ENCODE measurements at places on chromosomes 2 and 18.

- DNase-seq: no peak
Observed at GRCh38 chr2:214679736-214680135, 129.7 kb downstream of the BARD1 start.

DNA sequence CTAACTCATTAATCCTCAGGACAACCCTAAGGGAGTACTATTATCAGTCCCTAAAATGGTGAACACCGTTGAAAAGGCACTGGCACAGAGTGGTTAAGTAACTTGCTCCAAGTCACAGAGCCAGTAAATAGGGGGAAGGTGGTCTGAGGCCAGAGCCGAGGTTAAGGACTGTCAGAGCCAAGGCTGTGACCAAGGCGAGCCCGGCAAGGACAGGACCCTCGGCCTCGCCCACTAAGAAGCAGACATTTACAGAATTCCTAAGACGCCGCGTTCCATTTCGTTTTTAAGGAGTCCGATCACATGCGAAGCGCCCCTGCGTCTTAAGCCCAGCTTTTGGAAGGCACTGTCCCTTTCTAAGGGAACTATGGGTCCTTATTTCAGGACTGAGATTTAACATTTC, 1.1 kb downstream of the PDIA6 start:
- DNase-seq: no peak

- no peak for DNase-seq
Observed at GRCh38 chr2:29589440-29590103, 331.8 kb downstream of the ALK start.

DNA sequence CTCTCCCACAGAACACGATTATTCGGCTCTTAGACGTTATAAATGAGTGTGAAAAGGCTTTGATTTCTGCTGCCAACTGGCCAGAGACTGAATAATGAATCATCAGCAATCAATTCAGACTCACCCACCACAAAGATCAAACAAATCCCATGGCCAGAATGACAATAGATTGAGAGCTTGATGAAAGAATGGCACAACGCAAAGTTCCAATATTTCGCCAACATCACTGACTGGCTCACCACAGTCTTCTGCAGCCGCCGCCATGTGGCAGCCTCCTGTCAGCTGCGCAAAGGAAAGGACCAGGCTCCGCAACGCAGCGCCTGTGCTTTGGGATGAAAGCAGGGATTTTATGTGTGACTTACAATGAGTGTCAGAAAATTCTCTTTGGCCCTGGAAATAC, 104.4 kb upstream of the SOX11 start:
- DNase-seq: no peak

DNA sequence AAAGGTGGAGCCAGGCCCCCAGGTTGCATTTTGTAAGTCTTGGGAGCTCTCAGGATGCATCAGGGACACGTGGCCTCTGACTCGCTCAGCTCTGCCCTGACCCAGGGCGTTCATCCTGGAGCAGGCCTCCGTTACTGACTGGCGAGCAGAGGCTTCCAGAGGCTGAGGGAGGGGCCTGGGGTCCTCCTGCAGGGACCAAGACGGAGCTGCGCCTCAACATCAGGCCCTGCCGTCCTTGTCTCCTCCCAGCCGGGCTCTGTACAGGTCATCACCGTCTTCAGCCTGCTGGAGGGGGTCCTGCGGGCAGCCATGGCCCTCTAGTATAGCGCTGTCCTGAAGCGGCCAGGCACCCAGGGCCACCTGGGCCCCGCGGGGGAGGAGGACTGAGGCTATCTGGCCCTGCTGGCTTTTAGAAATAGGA, 10.2 kb upstream of the ALPP start:
- DNase-seq: no peak

DNA sequence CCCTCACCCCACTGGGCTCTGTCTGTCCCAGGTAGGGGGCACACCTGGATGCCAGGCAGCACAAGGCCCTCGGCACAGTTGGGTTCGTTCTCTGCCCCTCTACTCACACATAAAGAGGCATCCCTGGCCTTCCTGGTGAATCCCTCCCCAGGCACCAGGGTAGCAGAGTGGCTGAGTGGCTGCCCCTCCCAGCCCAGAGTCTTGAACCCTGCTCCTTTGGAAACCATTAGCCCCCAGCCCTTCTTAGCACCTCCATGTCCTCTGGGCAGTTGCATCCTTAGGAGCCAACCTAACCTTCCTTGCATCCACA, 2.0 kb downstream of the GPC1 start:
- no peak for DNase-seq

DNA sequence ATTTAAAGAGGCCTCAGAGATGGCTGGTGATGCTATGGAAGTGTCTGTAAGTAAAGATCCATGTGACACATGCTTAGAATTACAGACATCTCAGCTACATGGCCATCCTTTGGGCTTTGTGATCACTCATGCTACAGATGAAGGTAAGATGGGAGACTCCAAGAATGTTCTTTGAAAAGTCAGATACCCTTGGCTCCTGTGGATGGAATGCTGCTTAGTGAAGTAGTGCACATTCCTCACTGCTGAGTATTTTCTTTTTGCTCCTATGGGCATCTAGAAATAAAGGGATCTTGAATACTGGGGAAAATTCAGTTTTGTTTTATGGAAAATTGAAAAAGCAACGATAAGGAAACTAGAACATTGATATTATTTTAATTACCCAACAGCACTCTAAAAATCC, 55.2 kb upstream of the REV1 start:
- no peak for DNase-seq

DNA sequence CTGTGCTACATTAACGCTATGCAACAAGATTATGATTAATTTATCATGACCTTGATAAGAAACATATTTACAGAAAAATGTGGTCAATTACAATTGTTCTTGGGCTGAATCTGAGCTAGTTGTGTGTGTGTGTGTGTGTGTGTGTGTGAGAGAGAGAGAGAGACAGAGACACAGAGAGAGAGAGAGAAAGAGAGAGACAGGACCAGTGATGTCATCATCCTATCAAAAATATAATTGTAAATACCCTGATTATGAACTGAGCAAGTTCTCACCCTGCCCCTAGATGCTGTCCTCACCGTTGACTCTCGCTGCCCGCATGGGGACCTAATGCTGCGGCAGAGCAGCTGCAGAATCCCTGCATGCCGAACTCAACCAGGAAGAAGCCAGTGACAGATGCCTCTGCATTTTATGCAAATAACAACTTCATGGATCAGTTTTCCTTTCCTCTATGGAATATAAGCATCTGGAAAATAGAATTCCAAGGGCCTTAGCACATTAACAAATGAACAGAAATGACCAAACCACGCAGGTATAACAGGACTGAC, 512.5 kb downstream of the PLCL1 start:
- DNase-seq: no peak

GRCh38 chr18:48838166-48838775, 112.5 kb downstream of the SMAD7 start:
- no peak for DNase-seq

GRCh38 chr2:27209621-27210401, 2.0 kb upstream of the ATRAID start:
- no peak for DNase-seq

GRCh38 chr2:14632133-14632936, at the start of gene LRATD1:
LRATD1 (plus strand) TSS chr2:14632717; CDS start chr2:14633980, 1,263 bp downstream.
- DNase-seq: peak; percentile 71

- DNase-seq: no peak
Observed at GRCh38 chr2:8049851-8050571, 631.8 kb upstream of the ID2 start.

DNA sequence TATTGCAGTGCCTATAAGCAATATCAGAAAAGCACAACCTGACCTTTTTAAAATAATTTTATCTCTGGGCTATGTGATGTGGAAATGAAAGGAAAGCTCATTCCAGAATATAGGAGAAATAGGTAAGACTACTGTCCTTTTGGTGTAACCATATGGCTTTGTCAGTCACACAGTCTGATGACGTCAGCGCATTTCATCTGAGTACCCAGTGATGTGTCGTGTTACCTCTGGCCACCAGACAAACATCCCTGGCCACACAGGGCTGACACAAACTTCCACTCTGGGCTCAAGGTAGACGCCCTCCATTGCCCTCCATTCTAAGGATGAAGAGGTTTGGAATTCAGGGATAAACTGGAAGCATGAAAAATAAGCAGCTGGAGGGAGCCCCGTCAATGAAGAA, 506.7 kb downstream of the CMPK2 start:
- no peak for DNase-seq

DNA sequence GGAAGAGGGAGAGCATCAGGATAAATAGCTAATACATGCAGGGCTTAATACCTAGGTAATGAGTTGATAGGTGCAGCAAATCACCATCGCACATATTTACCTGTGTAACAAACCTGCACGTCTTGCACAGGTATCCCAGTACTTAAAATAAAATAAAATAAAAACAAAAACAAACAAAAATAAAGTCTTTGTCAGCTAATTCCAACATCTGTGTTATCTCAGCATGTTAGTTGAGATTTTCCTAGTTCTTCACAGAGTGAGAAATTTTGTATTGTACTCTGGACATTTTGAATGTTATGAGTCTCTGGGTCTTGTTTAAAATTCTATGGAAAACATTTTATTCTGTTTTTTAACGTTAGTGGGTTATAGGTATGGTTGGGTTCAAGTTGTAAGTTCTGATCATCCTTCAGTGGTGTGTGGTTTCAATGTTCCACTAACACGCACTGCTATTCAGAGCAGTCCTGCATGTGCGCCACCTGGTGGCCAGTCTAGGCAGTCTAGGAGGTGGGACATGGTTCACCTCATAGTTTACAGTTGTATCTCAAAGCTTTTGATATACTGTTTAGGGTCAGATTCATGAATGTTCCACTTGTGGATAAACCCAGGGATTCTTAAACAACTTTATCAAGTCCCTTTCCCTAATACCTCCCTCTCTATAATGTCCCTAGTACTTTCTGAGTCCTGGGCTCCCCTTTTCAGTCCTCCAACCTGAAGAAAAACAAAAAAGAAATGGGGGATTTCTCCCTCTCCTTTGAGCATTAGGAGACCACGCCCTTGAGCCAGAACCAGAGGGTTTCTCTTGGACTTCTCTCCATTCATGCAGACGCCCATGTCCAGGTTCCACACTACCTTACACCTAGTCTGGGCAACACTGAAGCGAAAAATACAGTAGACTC, 213.4 kb upstream of the GATA6 start:
- DNase-seq: peak; percentile 86

DNA sequence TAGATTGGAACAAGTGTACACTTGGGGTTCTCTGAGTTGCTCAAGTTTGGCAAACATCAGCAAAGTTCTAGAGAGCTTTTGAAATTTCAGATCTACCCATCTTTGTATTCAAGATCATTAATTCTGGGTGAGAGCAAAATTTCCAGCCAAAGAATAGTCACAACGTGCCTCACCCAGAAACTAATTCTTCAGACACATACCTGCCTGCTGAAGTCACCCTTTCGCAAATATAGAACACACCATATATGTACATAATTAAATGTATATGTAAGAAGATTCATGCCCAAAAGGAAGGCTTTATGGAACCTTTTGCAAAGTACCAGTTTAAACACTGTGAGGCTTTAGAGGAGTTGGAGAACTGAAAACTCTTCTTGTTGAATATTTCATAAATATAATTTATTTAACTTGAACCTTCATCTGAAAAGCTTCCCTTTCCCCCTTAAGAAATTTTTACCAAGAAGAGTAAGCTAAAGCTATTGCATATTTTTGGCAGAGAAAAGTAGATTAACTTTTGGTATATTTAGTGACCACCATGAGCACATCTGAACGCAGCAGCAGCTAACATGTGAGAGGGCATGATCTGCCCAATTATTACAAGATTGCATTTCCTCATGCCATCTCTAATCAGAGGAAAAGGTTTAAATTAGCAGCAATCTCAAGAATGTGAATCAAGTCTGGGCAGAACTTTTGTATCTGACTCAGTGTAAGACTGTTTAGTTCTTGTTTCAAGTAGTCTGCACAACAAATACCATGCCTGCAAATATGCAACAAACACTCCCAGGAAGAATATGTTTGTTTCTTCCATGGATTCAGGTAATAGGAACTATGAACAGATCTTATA, 8.2 kb downstream of the RND3 start:
- DNase-seq: no peak

DNA sequence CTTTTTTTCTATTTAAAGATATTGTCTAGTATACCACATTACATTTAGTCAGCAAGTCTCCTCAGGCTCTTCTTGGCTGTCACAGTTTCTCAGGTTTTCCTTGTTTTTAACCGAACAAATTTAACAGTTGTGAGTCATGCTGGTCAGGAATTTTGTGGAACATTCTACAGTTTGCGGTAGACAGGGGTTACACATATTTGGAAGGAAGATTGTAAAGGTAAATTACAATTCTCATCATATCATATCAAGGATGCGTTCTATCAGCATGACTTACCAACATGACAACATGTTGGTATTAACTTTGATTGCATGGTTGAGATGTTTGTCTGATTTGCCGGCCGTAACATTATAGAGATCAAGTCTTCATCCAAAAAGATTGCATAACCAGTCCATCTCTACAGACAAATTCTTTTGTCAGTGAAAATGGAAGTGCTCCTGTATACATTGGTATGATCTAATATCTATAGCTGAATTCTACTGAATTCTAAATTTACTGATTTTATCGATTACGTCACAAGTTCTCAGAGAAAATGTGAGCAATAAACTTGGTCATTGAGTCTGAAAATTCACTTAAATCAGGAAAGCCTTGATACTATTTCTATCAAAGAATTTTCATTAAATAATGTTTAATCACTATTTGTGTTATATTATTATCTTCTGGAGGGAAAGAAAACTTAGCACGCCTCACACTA, 664.4 kb upstream of the SLC8A1 start:
- no peak for DNase-seq

DNA sequence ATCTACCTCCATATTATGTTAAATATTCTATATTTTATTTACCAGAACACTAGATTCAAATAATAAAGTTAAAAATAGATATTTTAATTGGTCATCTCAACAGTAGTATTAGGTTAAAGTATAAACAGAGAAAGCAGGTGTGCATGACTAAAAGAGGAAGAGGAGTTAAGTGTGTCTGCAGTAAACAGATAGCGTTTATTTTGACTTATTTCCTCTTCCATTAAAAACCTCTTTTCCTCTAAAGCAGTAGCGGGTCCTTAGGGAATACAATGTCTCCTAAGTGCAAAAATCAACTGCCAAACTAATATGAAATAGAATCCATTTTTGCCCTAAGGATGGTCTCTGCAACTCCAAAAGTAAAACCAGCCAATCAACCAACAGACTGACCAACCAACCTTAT, 27.7 kb downstream of the EIF2AK3 start:
- DNase-seq: no peak

DNA sequence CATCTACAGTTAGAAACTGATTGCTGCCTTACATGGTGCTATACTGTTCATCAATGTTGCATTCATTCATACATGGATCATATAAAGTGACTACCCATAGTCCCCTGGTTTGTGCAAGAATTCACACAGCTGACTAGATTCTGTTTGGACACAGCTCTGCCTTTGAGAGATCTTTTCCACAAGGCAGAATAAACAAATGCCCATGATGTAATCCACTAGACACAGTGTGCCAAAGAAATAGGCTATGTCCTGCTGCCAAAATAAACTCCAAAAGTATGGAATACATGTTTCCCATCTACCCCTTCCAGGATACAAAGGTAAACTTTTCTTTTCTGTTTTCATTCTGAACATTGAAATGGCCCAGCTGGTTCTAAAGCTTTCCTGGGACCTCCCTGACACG, 269.4 kb upstream of the CHAC2 start:
- DNase-seq: no peak

All from HEK293T (cell line).